Stimulated activated CD8-positive, alpha-beta memory T cell treated with anti-CD3 and anti-CD28 coated beads, Interleukin-4, amount 100 ng/mL, for 1 hour (primary cell): ENCODE measurements at places on chromosomes 1 and 21.

GRCh38 chr1:86861424-86861823 is 52.5 kb downstream of the SELENOF start:
- no peak for DNase-seq

GRCh38 chr1:214289574-214290272 is 8.8 kb downstream of the SMYD2 start:
- no peak for DNase-seq

DNA sequence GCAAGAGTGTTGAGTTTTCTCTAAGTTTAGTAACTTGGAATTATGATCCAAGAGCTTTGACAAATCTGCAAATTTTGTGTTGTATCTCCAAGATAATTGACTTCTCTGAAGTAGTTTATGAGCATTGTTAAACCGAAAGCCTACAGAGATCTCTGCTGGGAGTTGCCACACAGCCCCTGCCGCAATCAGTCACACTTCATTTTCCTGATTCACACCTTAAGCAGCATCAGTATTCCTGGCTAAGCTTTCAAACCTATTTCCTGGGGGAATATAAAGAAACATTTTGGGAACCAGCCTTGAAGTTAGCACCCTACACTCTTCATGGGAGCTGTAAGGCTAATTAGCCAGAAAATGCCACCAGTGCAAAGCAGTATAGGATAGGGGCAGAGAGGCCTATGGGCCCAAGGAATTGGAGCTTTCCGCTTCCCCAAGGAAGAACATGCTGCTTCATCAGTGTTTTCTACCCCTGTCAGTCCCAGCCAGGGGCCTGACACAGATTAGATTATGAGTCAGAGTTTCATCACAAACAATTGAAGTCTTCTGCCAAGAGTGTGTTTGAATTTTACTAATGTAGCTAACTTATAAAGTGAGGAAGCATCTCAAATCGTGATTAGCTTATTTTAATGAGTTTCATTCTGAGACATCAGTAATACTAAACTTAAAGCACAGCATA is 23.2 kb upstream of the CACYBP start:
- no peak for DNase-seq

DNA sequence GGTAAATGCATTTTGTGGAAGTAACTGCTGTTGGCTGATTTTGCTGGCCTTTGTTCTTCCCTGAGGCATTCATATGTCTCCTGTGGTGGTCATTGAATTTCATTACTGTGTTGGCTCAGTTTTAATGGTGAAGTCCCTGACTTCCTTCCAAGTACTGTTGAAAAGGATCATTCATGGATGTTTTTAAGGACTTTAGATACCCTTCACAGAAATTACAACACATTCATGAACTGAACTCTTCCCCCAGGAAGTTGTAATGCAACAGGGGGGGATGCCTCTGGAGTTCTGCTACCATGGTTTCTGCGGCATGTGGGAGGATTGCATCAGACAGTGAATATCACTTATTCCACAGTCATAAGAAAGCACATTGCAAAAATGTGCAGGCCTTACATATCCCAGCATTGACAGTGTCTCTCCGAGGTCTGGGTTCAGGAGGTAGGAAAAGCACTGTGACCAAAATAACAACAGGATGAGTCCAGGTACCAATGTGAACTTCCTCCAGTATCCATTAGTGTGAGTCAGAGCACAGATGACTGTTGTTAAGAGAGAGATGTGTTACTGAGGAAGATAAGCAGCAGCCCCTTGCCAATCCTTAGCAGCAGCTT is 2.1 kb upstream of the RAB3GAP2 start:
- DNase-seq, result no peak

- DNase-seq, result no peak
Observed at GRCh38 chr1:113003751-113004690, 48.0 kb upstream of the SLC16A1 start.

- no peak for DNase-seq
Observed at GRCh38 chr1:16392740-16393569, 25.9 kb downstream of the SZRD1 start.

- no peak for DNase-seq
Observed at GRCh38 chr1:225694151-225694603, 41.3 kb upstream of the ENAH start.

- DNase-seq, result no peak
Observed at GRCh38 chr1:44323947-44324346, 31.1 kb downstream of the ERI3 start.

- no peak for DNase-seq
Observed at GRCh38 chr1:204624631-204625216, 60.8 kb downstream of the LRRN2 start.

DNA sequence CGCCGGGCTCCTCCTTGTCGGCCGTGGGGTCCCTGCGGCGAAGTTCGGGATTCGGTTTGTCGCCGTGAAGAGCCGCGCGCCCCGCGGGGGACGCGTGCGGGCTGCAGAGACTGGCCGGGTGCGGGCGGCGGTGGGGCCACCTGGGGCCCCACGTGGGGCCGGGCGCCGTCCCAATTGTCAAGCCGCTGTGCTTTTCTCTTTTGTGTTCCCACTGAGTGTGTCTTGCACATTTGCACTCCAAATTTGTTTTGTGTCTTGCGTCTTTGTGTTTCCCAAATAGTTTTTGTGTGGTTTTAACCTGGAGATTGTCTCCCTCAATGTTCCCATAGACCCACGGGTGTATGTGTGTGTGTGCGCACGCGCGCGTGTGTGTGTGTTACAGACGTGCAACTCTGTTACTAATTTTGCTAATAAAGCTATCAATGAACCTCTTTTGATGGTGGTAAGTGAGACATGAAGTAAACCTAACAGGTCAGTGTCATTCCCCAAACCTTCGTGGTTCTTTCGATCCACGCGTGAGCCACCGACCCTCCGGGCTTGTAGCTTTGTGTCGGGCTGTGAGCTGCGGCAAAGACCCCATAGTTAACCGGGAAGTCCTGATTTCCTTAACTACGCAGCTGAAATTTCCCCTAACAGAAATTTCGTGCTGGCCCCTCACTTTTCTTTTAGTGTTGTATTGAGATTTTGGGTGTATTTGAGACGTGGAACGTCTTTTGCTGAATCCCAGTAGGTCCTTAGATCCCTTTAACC is 708 bp downstream of the PRDM2 start:
- peak; percentile 23 for DNase-seq

- DNase-seq, result no peak
Observed at GRCh38 chr1:107594536-107594935, 370.4 kb downstream of the VAV3 start.

DNA sequence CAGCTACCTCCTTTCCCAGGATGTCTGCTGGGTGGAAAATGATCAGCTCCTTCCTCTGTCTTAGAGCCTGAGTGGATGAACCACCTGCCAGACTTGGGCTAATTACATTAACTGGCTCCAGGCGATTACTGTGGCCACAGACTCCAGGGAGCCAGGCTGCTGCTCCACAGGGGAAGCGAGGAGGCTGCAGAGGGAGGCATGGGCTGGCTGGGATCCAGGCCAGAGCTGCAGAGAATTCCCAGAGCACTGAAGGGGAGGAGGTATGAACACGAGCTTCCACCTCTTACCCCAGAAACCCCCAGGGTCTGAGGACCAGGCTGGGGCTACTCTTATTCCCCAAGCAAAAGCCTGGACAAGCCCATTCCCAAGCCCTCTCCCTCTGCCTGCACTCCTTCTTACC is 136.0 kb upstream of the KLHDC7A start:
- DNase-seq, result no peak

DNA sequence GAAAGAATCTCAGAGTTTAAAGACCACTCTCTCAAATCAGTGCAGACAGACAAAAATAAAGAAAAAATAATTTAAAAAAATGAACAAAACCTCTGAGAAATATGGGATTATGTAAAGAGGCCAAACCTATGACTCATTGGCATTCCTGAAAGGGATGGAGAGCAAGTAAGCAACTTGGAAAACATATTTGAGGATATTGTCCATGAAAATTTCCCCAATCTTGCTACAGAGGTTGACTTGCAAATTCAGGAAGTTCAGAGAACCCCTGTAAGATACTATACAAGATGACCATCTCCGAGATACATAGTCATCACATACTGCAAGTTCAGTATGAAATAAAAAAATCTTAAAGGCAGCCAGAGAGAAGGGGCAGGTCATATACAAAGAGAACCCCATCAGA is 43.7 kb upstream of the IVNS1ABP start:
- no peak for DNase-seq
